ENCODE measurements at places on chromosomes 4 and X. TPM values are rescaled to one million over a fixed set of nuclear protein-coding genes. Genes with fewer than 3 reads are reported as not detected.

DNA sequence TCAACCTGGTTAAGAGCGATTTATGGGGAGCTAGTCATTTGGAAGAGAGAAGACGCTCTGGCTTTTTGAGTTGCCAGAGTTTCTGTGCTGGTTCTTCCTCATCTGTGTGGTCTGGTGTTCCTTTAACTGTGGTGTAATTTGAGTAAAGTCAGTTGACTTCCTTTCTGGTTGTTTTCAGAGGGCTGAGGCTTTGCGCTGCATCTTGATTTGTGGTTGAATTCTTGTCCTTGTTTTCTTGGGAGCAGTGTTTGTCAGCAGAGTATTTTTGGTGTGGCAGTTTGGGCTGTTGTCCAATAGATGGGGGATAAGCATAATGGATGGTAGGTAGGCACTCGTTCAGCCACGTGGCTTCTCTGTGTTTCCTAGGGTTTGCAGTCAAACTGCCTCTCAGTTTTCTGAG is 2143.2 kb upstream of the TENM3 start:
- no peak for DNase-seq

The ALAS2 gene
- total RNA-seq = not detected

DNA sequence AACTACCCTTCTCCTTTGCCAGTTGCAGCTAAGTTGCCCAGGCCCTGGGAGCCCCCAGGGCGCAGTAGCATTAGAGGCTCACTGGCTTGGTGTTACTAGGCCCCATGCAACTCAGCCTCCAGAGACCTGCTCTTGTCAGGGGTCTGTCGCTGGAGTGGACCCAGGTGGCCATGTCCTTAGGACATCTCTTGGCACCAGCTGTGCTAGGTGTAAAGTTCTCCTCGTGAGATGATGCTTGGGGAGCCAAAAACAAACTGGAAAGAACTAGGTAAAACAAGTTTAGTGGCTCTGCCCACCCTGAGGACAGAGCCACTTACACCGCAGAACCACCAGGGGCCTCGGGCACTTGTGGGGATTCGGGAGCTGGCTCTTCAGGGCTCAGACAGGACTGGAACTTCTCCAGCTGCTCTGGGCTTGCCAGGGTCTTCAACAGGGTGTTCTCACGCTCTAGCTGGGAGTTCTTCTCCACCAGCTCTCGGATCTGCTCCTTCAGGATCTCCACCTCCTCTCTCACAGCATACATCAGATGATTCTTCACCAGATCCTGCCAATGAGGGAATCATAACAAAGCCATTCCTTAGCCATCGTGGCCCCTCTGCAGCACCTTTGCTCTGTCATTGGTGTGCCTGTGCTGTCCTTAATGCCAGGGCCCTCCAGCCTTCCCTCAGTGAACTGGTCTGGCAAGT is 61.2 kb downstream of the TSC22D3 start:
- DNase-seq = no peak

GRCh38 chr4:61877266-61877665 is 677.1 kb downstream of the ADGRL3 start:
- no peak for DNase-seq

- no peak for DNase-seq
These were observed 346.6 kb downstream of the CENPC start for GRCh38 chr4:67198727-67199126.

DNA sequence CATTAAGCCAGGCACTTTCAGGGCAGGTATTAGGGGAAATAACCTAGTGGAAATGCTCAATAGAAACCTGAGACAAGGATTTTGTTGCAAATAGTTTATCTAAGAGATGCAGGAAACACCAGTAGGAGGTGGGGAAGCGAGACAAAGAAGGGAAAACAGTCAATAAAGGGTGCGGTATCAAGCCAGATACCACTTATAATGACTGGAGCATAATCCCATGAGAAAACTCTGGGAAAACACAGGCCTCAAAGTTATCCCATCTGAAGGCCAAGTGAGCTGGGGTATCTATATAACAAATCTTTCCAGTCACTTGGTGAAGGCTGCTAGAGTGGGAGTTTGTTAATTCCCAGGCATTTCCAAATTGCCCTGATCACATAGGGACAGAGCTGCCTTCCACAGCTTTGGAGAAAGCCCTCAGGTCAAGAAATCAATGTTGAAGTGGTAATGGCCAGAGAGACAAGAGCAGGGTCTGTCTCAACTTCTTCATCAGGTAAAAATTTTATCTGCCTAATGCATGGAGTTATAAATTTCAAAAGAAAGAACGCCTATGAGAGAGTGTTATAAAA is 9.8 kb upstream of the HMGB2 start:
- no peak for DNase-seq

DNA sequence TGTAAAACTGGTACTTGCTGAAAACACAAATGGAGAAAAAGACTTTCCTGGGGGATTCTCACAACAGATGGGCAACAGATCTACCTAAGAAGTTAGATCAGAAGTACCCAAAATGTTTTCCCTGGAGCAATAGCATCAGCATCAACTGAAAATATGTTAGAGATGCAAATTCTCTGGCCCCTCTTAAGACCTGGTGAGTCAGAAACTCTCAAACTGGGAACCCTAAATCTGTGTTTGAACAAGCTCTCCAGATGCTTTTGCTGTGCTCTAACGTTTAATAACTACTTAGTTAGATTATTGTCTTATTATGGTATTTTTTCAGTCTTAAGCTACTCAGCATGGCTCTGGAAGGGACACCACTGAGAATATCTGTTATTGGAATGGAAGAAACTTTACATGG is 55.2 kb upstream of the TRPC3 start:
- DNase-seq = no peak

- DNase-seq = no peak
These were observed 77.7 kb downstream of the TSPAN7 start for GRCh38 chrX:38638952-38639529.

DNA sequence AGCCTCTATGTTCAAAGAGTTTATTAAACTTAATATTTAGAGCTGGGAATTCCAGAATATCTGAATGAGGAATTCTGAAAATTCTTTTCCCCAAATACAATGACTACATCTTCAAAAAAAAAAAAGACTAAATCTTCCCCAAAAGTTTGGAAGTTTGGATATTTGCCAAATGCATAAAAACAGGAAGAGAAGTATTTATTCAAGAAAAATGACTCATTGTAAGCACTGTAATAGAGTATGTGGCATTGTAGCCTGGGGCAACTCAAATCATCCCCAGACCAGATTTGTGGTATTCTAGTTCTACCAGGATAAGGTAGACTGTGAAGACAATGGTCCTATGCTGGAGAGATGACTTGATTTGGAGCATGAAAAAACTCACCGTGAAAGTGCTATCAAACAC is 78.5 kb upstream of the PDHA2 start:
- no peak for DNase-seq

The COL4A6 gene
- total RNA-seq = 102 TPM

- no peak for DNase-seq
These were observed 1.8 kb downstream of the HS6ST2 start for GRCh38 chrX:132956421-132957210.

GRCh38 chr4:65546882-65547416 is 123.3 kb downstream of the EPHA5 start:
- DNase-seq = no peak

The PPP1R3F gene
- total RNA-seq = 11.4 TPM

Data from mesothelial cell of epicardium (in vitro differentiated cells).